ENCODE measurements at places on chromosomes 7 and 10. TPM values are rescaled to one million over a fixed set of nuclear protein-coding genes. Genes with fewer than 3 reads are reported as not detected.

GRCh38 chr7:22598318-22598920, 98.4 kb upstream of the STEAP1B start:
- no peak for DNase-seq

GRCh38 chr7:27689591-27690164, 27.0 kb upstream of the HIBADH start:
- peak; percentile 39 for DNase-seq

DNA sequence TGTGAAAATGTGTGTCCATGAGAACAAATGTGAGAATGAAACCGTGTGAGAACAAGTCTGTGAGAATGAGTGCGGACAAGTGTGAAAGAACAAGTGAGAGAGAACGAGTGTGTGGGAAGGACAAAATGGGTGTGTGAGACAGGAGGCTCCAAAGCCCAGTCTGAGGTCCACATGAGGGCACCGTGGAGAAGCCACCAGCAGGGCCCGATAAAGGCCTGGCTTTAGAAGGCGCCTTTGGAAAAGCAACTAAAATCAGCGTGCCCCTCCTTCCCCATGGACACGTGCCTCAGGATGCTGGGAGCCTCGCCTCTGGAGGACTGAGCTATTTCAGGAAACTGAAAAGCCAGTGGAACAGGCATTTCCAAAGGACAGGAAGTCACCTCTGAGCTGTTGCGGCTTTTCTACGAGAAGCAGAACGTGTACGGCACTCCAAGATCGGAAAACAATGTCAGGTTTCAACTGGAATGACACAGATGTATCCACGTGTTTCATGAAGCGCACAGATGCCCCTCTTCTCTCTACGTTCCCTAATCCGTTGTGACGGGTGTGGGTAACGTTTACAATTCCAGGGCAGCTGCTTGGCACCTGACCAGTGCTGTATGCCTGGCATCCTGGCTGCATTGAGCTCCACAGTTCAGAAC, 46.4 kb downstream of the ESYT2 start:
- DNase-seq: peak; percentile 44

TCF7L2 gene
- 1.0 TPM for polyA plus RNA-seq

GRCh38 chr10:104498347-104499081, 142.6 kb upstream of the SORCS3 start:
- DNase-seq: no peak

HOXA1 gene
- polyA plus RNA-seq: 0.07 TPM

GRCh38 chr7:11212080-11212711, 238.5 kb downstream of the PHF14 start:
- peak; percentile 61 for DNase-seq

- no peak for DNase-seq
Measured at GRCh38 chr7:22296916-22297315, 60.0 kb downstream of the RAPGEF5 start.

DNA sequence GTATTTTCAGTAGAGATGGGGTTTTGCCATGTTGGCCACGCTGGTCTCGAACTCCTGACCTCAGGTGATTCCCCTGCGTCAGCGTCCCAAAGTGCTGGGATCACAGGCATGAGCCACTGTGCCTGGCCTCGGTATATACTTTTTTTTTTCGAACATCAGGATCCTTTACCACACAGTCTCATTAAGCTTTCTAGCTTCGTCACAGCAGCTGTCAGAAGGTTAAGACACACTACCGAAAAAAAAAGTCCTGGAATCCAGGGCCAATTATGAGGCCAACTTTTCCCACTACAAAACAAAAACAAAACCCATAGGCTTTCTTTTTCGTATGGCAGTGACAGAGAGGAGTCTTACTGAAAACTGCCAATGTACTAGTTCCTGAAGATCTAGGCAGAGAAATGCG, 30.7 kb downstream of the ZC3HC1 start:
- no peak for DNase-seq

Data from B cell (primary cell).